ENCODE measurements at places on chromosomes 5 and 9. TPM values are rescaled to one million over a fixed set of nuclear protein-coding genes. Genes with fewer than 3 reads are reported as not detected.

The MAP1B gene
- total RNA-seq: 41.4 TPM

The TICAM2 gene
- total RNA-seq: 0.20 TPM

The GRM6 gene
- total RNA-seq: not detected

GRCh38 chr5:157933005-157933404, 74.1 kb upstream of the CLINT1 start:
- no peak for DNase-seq

GRCh38 chr5:178587763-178588611, 2.2 kb downstream of the COL23A1 start:
- no peak for DNase-seq

The CER1 gene
- total RNA-seq: not detected

The ENG gene
- 51.6 TPM for total RNA-seq

DNA sequence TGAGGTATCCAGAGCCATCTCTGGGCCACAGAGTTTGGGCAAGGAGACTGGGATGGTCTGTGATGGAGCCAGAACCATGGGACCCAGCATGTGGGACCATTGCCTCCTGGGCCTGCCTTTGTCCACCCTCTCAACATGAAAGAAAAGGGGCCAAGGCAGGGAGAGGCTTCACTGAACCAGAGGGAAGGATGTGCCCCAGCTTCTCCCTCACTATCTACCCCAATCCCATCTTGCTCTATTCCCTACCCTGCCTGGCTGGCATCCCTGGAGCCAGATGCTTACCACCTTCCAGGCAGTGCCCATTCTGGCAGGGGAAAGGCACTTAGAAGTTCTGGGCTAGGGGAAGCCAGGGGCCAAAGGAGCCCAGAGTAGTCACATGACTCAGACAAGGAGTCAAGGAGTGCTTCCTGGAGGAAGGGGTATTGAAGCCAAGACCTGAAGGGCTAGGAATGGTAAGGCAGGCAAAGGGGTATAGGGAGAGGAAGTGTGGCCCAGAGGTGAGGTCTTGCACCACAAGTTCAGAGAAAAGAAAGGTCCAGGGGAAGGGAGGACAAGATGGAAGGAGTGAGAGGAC, 9.8 kb downstream of the PDLIM4 start:
- no peak for DNase-seq

The MYMK gene
- not detected for total RNA-seq

- DNase-seq: no peak
Measured at GRCh38 chr5:146116361-146116760, 11.0 kb upstream of the PLAC8L1 start.

The PTCH1 gene
- 2.8 TPM for total RNA-seq

The ARL14EPL gene
- total RNA-seq: under 0.01 TPM

GRCh38 chr9:86557063-86557766, 203.0 kb upstream of the TUT7 start:
- no peak for DNase-seq

The ACER2 gene
- total RNA-seq: 6.2 TPM

The CCNI2 gene
- total RNA-seq: not detected

GRCh38 chr5:999724-1000123, 8.9 kb upstream of the NKD2 start:
- DNase-seq: no peak

The DMAC1 gene
- total RNA-seq: 9.2 TPM

The TMEM174 gene
- total RNA-seq: not detected

Data from lung microvascular endothelial cell (primary cell).